Stimulated activated naive B cell treated with anti-CD40 and anti-IgM and Interleukin-4, amounts not matched to agents 10 μg/mL and 1 μg/mL and 100 μg/mL, for 72 hours (primary cell): ENCODE measurements at places on chromosomes 7 and 10.

DNA sequence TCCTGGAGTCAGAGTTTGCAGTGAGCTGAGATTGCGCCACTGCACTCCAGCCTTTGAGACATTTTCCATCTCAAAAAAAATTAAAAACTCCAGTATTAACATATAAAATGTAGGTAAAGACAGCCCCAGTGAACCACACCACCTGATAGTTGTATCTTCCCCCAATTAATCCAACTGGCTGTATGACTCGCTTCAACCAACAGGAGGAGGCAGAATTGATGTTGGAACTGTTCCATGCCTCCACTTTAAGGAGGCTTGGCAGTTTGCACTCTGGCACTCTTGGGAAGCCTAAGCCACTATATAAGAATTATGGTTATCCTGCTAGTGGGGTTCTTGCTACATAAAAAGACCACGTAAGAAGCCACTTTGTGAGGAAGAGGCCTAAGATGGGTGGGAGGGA is 72.7 kb downstream of the STK17A start:
- no peak for DNase-seq

- DNase-seq: no peak
Observed at GRCh38 chr7:20786779-20787659, at the start of gene SP8. Gene SP8, minus strand, starts transcription at chr7:20786886. Its CDS starts 88 bp downstream, at chr7:20786798.

GRCh38 chr7:151085329-151085690 is 965 bp upstream of the AGAP3 start:
- no peak for DNase-seq

GRCh38 chr7:9937944-9938631 is 1035.6 kb upstream of the PHF14 start:
- no peak for DNase-seq

DNA sequence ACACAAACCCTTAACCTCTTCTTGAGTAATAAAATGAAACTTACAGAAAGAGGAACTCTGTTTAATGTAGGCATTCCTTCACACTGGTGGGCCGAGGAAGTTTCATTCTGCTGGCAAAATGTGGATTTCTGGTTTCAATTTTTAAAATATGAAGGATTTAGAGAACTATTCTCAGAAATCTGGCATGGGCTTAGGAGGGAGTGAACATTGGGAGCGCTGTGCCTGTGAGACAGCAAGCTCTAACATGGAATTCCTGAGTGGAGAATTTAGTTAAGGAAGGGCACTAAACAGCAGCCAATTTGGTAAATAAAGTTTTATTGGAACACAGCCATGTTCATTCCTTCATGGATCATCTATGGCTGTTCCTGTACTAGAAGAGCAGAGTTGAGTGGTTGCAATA is 751.8 kb upstream of the IGFBP3 start:
- DNase-seq: no peak

- DNase-seq: no peak
Observed at GRCh38 chr10:120019568-120019967, 127.0 kb downstream of the SEC23IP start.

DNA sequence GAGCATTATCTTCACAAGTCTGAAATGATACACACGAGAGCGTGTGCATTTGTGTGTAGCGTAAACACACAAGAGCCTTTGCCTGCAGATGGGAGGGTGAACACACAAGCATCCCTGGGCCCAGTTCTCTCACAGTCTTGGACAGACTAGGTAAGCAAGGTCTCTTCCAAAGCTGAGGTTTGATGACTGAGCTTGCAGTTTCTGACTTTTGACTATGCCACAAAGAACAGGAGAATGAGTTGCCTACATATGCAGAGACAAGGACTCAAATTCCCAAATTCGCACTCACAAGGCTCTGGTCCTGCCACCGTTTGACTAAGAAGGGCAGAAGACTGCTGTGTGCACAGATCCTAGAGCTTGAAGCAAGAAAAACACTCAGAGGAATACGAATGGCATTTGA is 55.8 kb downstream of the FAM53B start:
- DNase-seq: no peak

DNA sequence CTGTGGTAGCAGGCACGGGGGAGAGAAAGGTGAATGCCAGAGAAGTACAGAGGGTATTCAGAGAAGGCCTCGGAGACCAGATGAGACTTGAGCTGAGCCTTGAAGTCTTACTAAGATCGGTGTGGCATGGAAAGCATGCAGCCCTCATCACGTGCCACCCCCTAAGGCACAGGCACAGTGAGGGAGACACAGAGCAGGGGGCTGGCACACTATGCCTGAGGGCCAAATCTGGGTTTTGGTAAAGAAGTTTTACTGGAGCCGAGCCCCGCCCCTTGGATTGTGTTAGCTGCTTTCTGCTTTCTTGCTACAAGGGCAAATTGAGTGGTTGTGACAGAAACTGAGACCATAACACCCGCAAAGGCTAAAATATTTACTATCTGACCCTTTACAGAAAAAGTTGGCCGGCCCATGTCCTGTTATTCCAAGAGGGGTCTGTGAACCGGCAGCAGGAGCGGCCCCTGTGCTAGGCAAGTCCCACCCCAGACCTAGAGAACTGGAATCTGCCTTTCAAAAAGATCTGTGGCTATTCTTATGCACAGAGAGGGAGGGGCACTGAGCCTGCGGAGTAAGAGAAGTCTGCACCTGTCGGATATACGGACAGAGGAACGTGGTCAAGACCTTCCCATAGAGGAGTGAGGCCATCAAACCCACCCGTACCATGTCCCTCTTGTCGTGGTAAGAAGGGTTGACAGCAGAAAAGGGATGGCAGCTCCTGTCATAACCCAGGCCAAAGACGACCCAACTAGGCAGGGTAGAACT is 109.3 kb upstream of the RHEB start:
- no peak for DNase-seq

DNA sequence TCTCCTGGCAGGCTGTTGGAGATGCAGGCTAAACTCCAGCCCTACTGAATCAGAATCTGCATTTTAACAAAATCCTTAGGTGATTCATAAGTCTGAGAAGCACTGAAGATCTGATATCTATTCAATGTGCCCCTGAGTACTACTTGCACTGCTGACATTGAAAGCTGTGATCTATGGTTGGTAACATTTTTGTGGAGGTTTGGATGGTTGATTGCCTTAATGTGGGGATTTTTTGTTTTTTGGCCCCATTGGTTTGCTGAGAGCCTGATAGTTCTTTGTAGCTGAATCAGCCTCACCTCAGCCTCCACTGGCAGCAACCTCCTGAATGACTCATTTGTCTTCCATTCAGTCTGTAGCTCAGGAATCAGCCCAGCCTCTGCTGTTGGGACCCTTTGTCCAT is 14.7 kb upstream of the LRRN3 start:
- DNase-seq: no peak

DNA sequence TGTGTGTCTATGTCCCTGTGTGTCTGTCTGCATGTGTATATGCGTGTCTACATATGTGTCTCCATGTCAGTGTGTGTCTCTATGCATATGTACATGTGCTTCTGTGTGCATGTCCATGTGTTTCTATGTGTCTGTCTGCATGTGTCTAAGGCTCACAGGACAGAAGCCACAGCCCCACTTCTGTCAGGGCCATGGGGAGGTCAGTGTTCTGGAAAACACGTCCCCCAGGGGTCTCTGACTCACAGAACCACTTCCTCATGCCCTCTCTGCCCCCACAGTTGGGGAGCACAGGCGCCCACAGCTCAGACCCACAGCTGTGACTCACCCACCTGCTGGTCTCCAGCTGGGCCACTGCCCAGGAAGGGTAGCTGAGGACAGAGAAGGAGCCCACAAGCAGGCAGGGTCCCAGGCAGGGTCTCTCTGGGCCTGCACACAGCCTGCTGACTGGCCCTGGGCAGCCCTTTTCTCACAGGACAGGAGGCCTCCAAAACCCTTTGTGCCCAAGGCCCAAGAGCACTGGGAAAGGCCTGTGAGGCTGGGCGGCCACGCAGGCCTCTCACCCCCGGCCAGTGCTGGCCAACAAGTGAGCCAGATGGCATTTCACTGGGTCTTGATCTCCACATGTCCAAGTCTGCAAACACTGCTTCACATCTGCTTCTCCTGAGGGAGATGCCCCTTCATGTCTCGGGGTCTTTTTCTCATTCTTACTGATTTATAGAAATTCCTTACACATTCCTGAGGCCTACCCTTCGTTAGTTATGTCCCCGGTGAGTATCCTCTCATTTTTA is 102.9 kb upstream of the FAM20C start:
- DNase-seq: peak; percentile 48
